NCI-H2081 treated with DMSO at 0.1 percent for 48 hours (cell line): ENCODE measurements at places on chromosomes 13 and 19.

DNA sequence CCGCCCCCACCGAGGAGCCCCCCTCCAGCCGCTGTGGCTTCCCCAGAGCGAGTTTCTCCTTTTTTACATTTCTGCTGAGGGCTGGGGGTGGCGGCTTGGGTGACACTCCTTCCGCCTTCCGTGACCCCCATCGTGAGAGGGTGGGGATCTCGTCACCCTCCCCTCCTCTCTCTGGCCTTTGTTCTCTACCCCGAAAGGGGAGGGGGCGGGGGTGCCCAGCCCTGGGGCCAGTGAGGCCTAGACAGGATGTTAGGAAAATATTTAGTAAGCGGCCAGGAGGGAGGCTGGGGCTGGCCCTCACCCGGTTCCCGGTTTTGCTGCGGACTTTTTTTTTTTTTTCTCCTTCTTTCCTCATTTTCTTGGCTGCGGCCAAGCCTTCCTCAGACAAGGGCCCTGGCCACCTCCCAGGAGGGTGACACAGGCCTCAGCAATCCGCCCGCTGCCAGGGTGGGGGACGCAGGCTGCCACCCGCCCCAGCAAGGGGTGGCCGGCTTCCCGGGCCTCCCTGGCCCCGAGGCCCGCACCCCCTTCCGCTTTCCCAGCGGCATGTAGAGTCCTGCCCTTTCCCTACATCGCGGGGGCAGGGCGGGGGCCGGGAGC, 3.9 kb downstream of the MIDN start:
- DNase-seq = no peak

GRCh38 chr13:26262156-26262555, 8.2 kb downstream of the CDK8 start:
- no peak for DNase-seq

DNA sequence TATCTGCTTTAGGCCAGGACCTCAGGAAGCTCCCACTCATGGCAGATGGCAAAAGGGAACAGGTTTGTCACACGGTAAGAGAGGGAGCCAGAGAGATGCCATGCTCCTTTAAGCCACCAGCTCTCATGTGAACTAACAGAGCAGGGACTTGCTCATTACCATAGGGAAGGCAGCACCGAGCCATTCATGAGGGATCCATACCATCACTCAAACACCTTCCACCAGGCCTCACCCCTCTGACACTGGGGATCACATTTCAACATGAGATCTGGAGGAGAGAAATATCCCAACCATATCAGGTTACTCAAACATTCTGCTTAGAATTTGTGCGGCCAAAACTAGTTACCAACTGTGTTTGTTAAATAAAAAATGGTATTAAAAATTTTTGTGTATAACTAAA, 427.0 kb downstream of the UQCRFS1 start:
- DNase-seq = no peak

GRCh38 chr19:40550951-40551350, 25.7 kb upstream of the SHKBP1 start:
- no peak for DNase-seq

GRCh38 chr19:21713761-21714160, 53.6 kb downstream of the ZNF100 start:
- no peak for DNase-seq

DNA sequence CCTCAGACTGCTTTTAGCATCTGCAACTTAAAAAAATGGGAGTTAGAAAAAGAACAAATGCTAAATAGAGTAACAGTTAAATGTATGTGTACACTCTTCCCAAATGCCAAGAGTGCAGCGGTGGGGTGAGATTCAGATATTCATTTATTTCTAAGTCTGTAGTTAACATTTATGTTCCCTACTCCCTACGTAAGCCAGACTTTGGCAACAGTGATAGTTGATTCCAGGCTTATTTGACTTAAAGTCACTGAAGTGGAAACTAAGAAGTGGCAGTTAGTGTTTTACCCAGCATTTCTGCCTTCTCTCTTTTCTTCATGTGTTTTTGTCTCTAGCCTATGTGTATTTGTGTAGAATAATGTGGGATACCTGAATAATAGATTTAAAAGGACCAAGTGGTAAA, 4.5 kb downstream of the MIR17HG start:
- no peak for DNase-seq

DNA sequence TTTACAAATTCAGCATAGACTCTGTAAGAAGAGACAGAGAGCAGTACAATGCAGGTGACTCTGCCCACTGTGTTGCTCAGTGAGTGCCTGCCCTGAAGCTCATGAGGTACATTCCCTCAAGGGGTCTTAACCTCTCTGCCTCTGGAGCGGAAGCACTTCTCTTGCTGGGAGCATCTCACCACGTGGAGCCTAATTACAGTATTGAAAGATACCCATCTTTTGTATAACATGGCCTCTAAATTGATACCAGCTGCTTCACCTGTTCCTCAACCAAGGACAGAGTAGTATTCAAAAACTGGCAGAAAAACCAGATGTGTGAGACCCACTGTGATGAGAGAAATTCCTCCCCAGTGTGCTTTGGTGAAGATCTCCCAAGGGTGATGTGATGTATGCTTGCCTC, 77.1 kb downstream of the SACS start:
- DNase-seq = no peak

DNA sequence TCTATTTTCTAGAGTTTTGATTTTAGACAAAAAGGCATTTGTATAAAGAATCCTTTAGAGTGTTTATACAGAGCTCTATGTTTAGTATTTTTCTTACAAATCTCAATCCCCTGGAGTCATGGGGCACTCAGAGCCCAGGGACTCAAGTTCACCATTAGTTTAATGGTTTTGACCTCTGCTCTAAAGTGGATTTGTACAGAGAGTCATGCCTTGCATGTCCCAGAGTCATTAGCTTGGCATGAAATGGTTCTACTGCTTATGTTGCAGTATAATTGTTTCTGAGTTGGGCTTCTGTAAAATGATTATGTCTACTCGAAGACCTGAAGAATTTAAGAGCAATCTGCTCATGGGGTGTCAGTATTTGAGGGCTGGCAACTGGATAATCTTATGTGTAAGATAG, 406.2 kb downstream of the DLEU7 start:
- no peak for DNase-seq

- DNase-seq = no peak
These were observed 825.8 kb downstream of the GPC5 start for GRCh38 chr13:92224052-92224821.

DNA sequence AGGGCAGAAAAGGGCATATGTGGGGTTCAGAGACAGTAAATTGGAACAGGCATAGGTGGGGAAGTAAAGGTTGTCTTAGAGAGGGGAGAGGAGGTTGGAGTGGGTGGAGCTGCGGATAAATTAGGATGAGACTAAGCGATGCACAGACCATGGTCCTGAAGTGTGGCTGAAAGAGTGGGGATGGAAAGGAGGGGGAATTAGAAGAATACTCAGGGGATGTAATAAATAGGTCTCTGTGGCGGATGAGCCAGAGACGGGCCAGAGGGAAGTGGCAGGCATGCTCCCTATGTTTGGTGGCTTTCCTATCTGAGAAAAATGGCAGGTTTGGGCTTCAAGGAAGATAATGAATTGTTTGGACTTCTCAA, 123.4 kb downstream of the OLFM4 start:
- DNase-seq = no peak

GRCh38 chr13:100128373-100128772, 39.5 kb downstream of the PCCA start:
- DNase-seq = no peak

DNA sequence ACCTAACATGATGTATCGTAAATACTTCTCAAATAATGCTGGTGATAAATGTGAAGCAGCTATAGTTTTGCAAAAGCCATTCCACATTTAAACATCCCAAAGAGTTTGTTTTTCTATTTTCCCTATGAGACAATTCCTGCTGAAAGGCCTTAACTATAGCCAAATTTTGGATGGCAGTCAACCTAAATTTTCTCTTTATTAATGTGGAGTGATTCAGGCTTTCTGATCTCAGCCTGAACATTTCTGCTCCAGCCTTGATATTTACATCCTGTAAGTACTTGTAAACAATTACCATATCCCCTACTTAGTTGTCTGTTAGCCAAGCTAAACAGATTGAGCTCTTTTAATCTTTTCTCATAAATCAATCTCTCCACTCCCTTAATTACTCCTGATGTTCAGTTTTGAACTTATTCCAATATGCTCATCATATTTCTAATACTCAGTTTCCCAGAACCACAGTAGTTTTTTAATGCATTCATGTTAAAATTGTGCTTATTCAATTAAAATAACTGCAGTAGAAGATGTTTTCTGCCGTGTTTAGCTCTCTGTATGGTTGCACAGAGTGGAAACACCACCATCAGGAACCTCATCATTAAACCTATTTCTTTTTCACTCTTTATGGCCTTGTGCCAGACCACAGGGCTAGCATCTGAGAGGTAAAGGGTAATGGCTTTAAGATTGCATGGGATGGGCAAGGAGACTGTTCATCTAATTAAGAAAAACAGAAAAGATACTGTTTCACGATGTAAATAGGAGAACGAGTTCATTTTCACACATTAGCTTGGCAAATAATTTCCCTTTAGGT, 1235.2 kb upstream of the SLC10A2 start:
- no peak for DNase-seq

GRCh38 chr13:39269411-39269810, 231.2 kb downstream of the NHLRC3 start:
- no peak for DNase-seq

DNA sequence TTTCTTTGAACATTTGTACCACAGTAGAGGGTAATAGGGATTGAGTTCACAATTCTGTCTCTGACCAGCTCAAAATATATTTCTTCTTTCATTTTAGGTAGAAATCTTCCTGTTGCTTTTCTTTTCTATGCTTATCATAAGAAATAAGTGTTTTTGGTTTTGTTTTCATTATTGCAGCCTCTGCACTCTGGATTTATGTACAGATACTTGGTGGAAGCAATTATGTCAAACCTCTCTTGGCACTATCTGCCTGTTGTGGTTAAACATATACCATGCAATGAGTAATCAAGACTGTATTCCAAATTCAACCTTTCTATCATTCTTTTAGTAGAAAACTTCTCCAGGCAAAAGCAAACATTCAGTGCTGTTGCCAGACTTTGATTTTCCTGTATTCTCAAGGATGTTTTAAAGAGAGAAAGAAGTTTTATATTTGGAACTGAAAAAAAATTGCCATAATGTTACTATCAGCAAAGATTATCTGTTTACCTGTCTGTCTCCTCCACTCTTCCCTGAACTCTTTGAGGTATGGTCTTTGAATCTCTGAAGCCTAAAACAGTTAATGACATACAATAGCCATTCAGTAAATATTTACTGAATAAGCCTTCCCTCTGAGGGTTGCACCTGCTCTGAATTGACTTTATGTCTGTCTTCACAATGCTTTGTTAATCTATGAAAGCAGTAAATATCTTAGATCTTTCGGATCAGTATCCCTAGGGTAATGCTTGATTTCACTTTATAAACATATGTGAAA, 612.5 kb upstream of the PRR20A start:
- DNase-seq = peak; percentile 48

DNA sequence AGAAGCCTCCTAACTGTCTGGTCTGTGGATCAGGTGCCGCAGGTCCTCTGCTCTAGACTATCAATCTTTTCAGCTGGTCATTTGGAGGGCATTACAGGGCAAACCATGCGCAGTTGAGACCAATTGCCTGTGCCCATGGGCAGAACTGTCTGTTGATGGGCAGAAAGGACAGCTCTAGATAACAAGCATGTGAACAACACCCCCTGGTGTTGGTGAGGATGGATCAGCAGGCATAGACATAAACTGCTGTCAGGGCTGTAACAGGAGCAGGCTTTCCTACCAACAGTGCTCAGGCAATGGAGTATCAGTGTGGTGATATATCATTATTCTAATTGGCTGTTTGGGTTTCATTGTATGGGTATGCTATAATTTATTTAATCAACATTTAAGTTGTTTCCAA, 104.7 kb upstream of the KL start:
- DNase-seq = peak; percentile 9

GRCh38 chr13:76316998-76317527, 569.1 kb downstream of the KCTD12 start:
- no peak for DNase-seq

DNA sequence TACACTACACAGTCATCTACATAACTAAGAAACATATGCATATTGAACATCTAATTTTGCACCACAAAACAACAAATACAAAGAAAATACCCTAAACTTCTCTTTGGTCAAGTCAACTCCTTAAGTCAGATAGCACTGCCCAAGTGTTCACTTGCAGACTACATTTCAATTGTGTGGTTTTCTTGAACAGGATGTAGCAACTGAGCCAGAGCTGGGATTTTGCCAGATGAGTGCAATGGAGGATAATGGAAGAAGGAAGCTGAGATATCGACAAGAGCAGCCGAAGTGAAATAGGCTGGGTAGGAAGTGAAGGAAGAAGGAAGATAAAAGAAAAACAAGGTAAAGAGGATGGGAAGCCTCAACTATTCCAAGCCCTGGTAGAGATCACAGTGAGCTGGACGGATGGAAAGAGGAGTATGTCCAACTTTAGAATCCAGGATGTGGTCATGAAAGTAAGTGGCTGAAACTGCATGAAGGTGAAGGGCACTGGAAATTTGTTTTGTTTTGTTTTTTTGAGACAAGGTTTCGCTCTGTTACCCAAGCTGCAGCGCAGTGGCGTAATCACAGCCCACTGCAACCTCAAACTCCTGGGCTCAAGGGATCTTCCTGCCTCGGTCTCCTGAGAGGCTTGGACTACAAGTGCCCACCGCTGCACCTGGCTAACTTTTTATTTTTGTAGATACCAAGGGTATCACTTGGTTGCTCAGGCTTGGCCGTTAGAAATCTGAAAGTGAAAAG, 15.0 kb downstream of the NUFIP1 start:
- no peak for DNase-seq

GRCh38 chr19:47240996-47241918, 10.3 kb upstream of the BBC3 start:
- no peak for DNase-seq

DNA sequence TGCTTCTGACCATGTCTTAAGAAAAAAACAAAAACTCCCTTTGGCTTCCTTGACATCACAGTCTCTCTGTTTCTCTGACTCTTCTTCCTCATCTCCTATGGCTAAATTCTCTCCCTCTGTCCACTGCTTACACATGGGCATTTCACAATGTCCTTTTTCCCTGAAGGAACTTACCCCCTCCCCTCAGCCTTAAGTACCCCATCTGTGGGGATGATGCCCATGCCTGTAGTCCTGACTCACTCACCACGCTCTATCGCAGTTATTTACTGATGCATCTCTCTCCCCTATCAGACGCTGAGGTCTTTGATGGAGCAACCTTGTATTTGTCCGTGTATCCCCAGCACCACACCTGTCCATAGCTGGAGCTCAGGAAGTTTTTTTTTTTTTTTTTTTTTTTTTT, 32.4 kb downstream of the ACTN4 start:
- no peak for DNase-seq

DNA sequence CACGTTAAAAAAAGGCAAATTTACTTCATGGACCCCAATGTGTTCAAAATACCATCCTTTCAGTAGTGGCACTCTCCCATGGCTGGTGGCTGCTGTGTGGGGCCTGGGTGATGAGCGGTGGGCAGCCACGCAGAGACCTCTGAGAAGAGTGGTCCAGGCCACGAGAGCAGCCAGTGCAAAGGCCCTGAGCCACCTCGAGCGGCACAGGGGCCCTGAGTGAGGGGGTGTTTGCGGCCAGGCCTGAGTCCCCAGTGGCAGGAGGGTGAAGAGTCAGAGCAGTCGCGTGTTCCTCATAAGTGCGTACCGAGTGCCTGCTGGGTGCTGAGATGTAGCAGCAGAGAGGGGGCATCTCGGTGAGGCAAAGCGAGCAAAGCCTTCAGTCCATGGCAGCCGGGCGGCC, 7.0 kb downstream of the ZNF444 start:
- no peak for DNase-seq
